Stimulated activated CD4-positive, alpha-beta T cell treated with anti-CD3 and anti-CD28 coated beads, Interleukin-4, amount 100 ng/mL, for 24 hours (primary cell): ENCODE measurements at places on chromosomes 7 and 10.

DNA sequence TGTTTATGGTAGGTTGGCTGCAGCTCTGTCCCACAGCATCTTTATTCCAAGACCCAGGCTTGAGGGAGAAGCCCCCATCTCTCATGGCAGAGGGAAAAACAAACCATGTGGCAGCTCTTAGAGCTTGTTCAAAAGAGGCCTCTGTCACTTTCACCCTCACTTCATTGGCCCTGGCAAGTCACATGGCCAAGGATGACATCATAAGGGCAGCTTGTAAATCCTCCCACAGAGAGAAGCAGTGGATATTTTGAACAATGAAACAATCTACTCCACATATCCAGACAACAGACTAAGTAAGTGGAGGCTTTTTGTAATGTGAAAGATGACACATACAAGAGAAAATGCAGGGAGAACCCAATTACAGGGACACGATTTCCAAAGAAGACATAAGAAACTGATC, 108.1 kb downstream of the GRID1 start:
- no peak for DNase-seq

GRCh38 chr10:57113545-57113944, 752.5 kb upstream of the ZWINT start:
- DNase-seq = no peak

- DNase-seq = no peak
Observed at GRCh38 chr10:35353805-35354204, 17.5 kb downstream of the CCNY start.

DNA sequence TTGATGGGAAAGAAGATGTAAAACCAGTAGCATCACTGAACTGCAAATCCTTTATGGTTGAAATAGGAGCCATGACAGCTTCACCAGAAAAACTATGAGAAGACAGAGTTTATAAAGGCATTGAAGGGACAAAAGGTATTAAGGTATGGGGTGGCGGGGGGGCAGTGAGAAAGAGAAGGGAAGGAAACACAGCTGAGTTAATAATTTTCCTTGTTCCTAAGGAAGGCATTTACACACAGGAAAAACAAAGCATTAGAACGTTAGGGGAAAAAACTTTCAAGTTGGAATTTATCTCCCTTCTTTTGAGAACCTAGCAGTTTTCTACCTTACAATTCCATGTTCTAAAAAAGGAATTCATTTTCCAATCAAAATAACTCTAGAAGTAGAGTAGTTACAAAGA, 4.4 kb downstream of the LARP4B start:
- no peak for DNase-seq

- DNase-seq = no peak
Observed at GRCh38 chr10:37734971-37735370, 122.4 kb downstream of the ZNF248 start.

GRCh38 chr7:102828286-102828685, 79.5 kb downstream of the FAM185A start:
- no peak for DNase-seq

DNA sequence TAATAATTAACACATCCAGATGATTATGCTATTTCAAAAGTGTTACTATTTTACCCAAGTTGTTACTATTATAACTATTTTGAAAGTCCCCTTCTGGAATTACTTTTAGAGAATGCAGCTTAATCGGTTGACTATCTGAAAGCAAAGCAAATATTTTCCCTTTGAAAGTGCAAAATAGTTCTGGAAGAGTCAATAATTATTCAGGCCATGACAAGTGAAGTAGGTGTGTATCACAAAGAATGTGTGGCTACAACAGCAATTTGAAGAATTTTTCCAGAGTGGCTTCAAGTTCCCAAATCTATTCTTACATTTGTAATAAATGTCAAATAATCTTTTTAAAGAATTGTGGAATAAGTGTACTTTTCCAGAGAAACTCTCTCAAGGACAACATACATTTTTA, 42.8 kb downstream of the RNLS start:
- DNase-seq = no peak

- peak; percentile 62 for DNase-seq
Observed at GRCh38 chr10:30002426-30003266, 56.7 kb downstream of the JCAD start.

GRCh38 chr10:77168161-77168560, 469.4 kb downstream of the KCNMA1 start:
- DNase-seq = no peak

DNA sequence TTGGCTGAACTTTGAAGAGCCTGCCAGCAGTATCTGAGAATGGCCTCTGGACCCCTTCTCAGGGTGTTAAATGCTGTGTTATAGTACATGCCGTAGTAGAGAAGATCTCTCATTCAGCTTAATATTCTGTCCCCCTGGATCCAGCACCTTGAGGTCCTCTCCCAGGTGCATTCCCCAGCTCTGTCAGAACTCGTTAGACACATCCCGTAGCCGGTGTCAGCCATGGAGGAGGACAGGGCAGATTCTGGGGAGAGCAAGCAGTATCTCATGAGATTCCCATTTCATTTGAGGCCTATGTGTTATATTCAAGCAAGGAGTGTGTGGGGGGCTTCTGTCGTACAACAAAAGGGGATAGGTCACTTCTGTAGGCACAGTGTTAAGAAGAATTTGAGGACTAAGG, 34.8 kb downstream of the NACAD start:
- no peak for DNase-seq

DNA sequence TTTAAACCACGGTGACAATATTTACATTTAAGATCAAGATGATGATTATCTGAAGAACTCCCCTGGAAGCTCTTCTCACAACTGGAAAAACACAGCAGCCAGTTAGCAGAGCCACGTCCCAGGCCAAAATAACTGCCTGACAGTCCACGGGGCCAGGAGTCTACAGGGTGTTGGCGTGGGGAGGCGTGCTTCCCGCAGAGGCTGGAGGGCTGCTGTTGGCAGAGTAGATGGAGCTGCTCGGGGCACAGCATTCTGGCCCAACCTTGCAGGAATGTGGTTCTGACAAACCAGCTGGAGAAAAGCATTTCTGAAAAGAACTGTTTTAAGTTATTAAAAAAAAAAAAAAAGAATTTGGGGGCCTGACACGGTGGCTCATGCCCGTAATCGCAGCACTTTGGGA, 177.9 kb downstream of the EBF3 start:
- DNase-seq = no peak

DNA sequence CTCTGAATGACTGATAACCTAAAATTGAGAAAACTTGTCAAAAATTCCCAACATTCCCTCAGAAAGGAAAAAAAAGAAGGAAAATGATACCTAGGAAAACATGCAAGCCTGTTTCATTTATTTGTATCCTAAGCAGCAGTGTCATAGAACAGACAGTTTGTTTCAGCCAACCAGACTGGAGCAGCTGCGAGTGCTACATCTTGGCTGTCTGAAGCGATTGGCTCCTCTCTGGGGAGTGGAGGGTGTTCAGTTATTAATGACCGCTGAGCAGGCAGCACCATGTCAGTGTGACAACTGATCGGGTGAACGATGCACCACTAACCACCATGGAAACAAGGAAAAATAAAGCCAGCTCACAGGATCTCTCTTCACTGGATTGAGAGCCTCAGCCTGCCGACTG, at the start of gene LRRN3:
Gene LRRN3, plus strand, starts transcription at position 282 of the 400 bp plus-strand sequence. CDS start 31,646 bp downstream, outside the sequence.
- peak; percentile 56 for DNase-seq

GRCh38 chr7:129376076-129376777, 58.0 kb upstream of the STRIP2 start:
- peak; percentile 64 for DNase-seq

GRCh38 chr7:39882148-39882784, 67.8 kb upstream of the CDK13 start:
- no peak for DNase-seq

GRCh38 chr7:101390901-101391301, 28.2 kb downstream of the COL26A1 start:
- DNase-seq = peak; percentile 10

DNA sequence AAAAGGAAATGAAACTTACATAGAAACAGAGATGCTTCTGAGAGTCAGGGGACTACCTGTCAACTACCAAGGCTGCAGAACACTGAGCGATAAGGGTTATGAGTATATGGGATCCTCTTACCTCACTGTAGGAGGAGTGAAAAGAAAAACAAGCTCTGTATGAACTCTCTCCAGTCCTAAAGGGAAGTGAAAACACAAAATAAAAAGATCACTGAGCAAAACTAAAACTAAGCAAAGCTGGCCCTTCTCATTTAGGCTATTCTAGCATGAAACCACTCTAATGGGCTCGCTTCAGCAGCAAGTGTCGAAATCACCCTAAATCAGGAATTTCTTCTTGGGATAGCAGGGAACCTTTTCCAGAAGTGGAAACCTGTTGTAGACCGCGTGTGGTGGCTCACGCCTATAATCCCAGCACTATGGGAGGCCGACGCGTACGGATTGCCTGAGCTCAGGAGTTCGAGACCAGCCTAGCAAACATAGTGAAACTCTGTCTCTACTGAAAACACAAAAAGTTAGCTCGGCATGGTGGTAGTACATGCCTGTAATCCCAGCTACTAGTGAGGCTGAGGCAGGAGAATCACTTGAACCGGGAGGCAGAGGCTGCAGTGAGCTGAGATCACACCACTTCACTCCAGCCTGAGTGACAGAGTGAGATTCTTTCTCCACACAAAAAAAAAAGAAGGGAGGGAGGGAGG, 27.0 kb downstream of the DCLRE1C start:
- DNase-seq = no peak

GRCh38 chr7:153921408-153921807, 130.8 kb upstream of the DPP6 start:
- no peak for DNase-seq

- no peak for DNase-seq
Observed at GRCh38 chr10:71980181-71981014, 16.2 kb downstream of the CHST3 start.

DNA sequence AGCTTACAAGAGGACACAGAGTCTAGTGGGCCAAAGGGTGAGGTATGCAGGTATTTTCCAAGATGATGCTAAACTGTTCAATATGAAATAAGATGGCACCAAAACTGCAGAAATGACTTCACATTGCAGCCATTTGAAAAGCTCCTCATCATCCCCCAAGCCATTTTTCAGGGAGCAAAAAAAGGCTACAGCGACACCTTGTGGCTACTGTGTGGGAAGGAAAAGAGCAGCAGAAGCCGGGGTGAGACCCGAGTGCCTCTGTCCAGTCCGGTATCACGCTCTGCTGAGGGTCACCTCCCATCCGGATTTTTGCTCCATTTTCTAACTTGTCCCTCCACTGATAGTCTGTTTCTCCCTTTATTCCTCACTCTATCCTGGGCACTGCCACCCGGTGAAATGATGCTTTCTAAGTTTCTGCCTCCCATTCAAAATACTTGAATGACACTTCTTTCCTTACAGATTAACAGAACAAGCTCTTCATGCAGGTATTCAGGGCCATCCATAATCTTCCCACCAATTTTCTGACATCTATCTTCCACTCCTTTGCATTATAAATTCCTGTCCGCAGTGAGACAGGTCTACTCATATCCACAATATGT, 220.2 kb downstream of the DGKI start:
- DNase-seq = peak; percentile 22

- no peak for DNase-seq
Observed at GRCh38 chr7:127581716-127582115, 3.7 kb downstream of the GCC1 start.

DNA sequence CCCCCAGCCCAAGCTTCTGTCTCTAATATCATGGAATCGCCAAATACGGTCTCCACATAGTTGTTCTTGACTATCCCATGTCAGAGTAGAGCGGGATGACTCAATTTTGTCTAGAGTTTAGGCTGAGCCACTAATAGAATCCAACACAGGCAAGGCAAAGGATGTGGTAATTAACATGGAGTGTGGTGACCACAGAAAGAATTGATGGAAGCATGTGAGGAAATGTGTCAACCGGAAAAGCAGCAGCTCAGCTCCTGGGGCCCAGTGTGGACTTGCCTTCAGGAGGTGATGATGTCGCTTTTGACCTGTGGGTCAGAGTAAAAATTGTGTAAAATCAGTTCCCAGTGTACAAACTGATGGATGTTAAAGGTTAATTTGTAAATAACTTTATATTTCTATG, 139.3 kb upstream of the KLF6 start:
- DNase-seq = no peak

GRCh38 chr7:66256281-66256680, 51.1 kb downstream of the TPST1 start:
- no peak for DNase-seq

GRCh38 chr7:158274996-158275395, 312.6 kb downstream of the PTPRN2 start:
- no peak for DNase-seq
